Spinal cord (tissue), 10 donors: ENCODE measurements at places on chromosomes 16 and 17. TPM values are rescaled to one million over a fixed set of nuclear protein-coding genes. Genes with fewer than 3 reads are reported as not detected.
A peak's percentile ranks its signal among the peaks of the same experiment; 100 is the strongest.

DNA sequence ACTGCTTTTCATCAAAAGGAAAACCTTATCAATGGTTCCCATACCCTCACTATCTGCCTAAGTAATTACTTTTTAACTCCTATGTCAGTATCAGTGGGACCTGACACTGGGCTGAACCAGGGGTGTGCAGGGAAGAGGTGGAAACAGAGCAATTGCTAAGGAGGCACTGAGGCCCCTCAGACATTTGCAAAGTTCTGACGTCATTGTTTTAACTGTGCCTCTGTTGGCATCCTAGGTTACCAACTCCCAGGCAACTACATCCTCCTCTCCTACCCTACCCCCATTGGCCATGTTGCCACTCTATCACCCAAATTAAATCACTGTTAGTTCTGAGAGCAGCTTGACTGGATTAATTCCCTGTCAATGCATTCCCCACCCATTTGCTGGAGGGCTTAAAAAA, 8.0 kb upstream of the WWOX start:
- DNase-seq: peak; percentile 7

DNA sequence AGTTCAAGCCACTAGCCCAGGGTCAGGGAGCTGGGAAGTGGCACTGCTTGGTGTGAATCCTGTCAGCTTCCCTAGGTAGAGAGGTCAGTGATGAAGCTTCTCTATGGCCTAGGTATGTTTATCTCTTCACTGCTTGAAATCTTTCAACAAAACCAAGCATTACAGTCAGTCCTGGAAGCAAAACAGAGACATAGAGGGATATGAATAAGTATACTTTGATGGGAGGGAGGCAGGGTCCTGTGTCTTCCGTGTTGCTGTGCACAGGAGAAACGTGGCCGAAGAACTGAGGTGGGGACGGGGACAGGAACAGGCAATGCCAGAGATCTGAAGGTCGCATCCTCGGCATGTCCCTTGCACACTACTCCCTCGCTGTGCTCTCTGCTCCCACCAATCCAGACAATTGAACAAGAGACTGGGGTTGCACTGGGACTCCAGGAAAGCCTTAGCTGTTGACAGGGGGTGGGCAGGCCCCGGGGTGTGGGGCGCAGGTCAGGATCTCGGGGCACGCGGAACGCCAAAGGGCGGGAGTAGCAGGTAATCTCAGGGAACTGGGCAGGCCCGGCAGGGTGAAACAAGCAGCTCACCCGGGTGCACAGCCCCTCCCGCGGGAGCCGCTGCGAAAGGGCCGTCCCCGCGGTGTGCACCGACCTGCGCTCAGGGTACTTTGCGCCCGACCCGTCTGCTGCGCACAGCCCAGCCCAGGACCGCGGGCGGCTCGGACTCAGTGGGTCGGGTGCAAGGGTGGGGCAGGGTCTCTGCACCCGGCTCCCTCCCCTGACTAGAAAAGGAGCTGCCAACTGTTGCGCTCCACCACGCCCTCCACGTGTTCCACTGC, at the start of gene MT1H:
Gene MT1H, plus strand, starts transcription at position 810 of the 835 bp plus-strand sequence. CDS start 71 bp downstream, outside the sequence.
- DNase-seq: no peak

Gene MNT
- total RNA-seq: 6.2 TPM

- no peak for DNase-seq
These were observed 6.3 kb downstream of the MYBBP1A start for GRCh38 chr17:4548721-4549531.
